NCI-H1092 (cell line): ENCODE measurements at places on chromosomes 4 and X.

- DNase-seq = no peak
Measured at GRCh38 chrX:10175319-10175871, 18.6 kb downstream of the CLCN4 start.

DNA sequence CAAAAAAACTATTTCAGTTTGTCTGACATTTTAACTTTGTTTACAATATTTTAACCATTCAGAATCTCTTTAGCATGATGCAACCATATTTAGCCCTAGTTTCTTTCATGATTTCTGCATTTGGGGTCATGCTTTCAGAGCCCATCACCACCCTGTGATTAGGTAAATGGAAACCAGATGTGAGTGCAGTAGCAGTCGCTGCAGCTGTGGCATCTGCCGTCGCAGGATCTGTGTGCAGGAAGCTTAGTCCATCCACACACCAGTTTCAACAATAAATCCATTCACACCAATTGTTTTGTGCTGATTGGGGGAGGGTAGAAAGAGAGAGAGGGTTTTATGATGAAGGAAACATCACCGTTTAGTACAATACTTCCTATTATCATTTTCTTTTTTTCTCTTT, 130.5 kb downstream of the CPEB2 start:
- no peak for DNase-seq

DNA sequence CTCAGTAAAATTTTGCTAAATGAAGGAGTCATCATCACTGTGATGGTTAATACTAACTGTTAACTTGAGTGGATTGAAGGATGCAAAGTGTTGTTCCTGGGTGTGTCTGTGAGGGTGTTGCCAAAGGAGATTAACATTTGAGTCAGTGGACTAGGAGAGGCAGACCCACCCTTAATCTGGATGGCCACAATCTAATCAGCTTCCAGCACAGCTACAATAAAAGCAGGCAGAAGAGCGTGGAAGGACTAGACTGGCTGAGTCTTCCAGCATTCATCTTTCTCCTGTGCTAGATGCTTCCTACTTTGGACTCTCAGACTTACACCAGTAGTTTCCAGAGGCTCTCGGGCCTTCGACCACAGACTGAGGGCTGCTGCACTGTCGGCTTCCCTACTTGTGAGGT, 21.3 kb upstream of the WDR44 start:
- DNase-seq = no peak

- no peak for DNase-seq
Measured at GRCh38 chrX:132023896-132024386, 839 bp downstream of the STK26 start.

- DNase-seq = peak; percentile 93
Measured at GRCh38 chr4:6917461-6918271, 8.0 kb downstream of the TBC1D14 start.

DNA sequence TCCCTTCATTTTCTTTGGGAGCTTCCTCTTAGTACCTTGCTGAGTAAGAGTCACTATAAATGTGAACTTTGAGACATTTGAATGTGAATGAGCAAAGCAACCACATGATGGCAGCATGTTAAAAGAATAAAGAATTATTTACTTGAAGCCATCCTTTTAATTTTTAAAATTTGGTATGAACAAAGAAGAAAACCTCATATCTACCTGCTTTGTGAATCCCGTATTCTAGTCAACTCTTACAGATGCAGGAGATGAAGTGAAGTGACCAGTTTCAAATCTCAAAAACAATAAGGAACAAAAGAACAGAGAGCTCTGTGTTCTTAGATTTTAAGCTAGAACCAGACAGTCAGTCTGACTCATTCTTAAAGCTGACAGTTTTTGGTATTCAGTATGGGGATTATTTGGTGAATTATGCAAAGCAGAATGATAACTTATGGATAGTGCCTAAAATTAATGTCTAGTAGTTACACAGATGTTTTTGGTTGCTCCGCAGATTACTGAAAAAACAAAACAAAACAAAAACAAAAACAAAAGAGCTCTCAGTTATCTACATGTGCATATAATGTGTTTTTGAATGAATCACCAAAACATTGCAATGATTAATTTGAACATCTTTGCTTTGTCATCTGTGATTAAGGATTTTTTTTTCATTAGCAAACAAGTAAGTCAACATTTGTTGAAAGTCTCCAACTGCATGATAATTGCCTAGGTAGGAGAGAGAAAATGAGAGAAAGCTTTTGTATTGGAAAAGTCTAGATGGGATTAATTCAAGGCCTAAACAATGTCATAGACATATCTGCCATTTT, 48.2 kb upstream of the H2AZ1 start:
- DNase-seq = no peak

DNA sequence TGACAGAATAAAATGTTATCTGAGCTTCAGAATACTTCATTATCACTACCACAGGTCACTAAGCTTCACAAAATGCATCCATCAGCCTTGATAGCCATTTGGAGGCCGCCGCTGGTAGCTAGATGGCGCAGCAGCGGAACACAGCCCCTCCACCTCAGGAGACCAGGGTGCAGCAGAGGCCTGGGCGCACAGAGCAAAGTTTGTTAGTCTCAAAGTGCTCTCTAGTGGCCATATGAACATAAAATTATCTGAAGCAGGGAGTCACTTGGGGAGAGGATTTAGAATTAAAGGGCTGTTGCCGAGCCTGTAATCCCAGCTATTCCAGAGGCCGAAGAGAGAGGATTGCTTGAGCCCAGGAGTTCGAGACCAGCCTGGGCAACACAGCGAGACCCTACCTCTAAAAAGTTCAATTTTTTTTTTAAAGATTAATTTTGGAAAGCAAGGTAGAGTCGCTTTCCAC, 8.1 kb upstream of the DCTD start:
- DNase-seq = peak; percentile 85

GRCh38 chr4:113560579-113560978, 201.0 kb downstream of the CAMK2D start:
- no peak for DNase-seq
